ENCODE measurements at places on chromosomes 3 and 15.
A peak's percentile ranks its signal among the peaks of the same experiment; 100 is the strongest.

DNA sequence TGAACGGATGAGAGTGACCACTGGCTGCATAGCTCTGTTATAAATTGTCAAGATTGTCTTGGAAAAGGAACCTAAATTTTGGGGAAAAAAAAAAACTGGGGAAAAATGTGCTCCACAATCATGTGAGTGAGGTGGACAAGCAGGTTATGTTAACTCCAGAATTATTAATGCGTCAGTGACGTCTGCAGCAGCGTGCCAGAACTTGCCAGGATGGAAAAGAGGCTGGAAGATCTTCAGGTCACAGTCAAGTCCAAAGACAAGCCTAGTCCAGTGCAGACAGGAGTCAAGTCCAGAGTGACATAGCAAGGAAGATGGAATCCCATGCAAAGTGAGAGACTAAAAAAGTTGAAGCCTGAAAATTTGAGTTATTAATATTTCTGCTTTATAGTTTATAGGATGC, 140.6 kb downstream of the RYR3 start:
- no peak for DNase-seq

DNA sequence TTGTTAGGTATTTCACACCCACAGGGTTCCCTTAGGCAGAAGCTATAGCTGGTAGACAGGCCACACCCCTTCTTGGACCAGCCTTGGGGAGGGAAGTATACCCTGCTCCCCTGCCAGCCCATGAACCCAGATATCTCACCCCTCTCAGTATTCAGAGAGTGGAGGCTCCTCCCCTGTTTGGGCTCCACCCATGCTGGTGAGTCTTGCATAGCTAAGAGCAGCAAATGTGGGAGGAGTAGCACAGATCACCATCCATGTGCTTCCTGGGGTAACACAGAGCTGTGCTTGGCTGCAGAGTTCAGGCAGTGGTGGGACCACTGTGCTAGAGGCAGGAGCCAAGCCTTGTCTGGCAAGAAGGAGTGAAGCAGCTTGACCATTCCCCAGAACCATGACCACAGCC, 427.2 kb downstream of the ZIC1 start:
- no peak for DNase-seq

DNA sequence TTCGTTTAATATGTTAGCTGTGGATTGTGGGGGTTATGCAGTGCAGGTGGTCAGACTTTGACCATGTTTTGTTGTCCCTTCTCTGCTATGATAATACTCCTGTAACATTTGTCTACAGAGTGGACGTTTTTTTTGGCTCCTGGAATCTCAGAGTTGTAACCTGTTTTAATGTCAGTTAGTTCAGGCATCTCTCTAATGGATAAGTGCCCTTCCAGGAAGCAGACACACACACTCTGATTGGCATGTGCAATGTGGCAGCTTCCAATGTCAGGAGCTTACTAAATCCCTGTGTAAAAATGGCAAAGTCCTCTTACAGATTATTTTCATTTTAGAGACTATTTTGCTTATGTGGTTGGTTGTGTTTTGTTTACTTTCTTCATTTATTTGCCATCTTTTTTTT, 222.2 kb upstream of the ARPP21 start:
- DNase-seq = no peak

DNA sequence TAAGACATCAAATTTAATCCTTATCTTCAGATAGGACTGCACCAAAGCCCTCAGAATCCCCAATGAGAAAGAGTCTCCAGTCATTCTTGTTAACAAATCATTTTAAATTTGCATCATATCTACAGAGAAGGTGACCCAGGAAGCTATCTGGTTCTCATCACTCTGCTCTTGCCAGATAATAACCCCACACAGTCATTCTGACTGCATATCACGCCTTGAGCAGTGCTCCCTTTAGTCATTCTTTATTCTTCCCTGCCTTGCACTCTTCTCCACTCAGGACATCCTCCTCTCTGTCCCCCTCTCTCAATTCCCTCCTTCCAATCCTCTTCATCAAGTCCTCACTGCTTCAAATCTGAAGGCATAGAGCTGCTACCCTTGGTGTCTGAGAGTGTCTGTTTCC, 83.7 kb upstream of the COL6A6 start:
- DNase-seq = no peak

- no peak for DNase-seq
Observed at GRCh38 chr3:39362192-39362591, 21.0 kb upstream of the SLC25A38 start.

GRCh38 chr3:22371607-22372291, 620.7 kb upstream of the ZNF385D start:
- no peak for DNase-seq

- peak; percentile 100 for DNase-seq
Observed at GRCh38 chr15:98896802-98897732, 110.5 kb downstream of the PGPEP1L start.

Data from EL (cell line).